ENCODE measurements at places on chromosomes 4 and X.

- no peak for DNase-seq
Measured at GRCh38 chrX:19986531-19986930, 4.3 kb downstream of the BCLAF3 start.

DNA sequence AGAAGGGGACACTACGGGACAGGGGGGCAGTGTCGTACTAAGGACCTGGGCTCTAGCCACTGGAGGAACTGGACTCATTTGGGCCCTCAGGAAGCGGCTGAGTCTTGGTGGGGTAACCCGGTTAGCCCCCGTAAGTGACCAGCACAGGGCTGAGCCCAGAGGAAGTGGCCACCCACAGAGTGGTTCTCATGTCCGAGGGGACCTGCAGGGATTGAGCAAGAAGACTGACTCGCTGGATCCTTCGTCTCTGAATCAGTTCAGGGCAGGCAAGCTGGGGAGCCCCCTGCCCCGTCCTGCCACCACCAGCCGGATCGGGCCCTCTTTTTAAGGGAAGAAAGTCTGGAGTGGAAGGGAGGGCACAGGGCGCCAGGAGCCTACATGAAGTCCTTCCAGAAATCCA, 719 bp upstream of the BGN start:
- no peak for DNase-seq

DNA sequence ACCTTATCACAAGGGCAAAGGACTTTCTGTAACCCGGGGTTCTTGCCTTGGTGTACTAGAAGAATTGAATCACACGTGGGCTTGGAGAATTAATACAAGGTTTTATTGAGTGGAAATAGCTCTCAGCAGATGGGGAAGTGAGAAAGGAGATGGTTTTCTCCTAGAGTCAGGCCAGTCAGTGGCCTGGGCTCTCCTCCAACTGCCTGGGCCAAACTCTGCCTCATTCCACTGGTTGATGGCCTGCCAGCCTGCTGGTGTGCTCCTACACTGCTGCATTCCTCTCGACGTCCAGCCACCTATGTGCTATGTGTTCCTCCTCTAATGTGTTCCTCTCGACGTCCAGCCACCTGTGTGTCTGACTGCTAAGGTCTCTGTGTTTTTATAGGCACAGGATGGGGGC, 35.3 kb upstream of the SPIN2A start:
- DNase-seq, result no peak

GRCh38 chr4:154869301-154869700, 88.2 kb downstream of the RBM46 start:
- DNase-seq, result no peak

DNA sequence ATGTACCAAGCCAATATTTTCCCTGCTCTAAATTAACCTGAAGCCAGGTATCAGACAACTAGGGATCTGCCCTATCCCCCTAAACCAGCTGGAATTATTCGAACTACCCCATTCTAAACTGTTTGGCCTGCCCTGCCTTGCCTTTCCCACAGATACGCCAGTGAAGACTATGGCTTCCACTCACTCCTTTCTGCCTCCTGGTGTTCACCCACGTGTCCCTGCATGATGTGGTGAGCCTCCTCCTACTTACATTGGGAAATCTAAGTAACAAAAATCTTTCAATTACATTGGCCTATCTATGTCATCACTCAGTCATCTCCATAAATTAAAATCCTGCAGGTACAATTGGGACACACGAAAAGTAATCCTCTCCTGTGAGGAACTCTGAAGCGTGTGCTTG, 6.1 kb upstream of the LDOC1 start:
- no peak for DNase-seq

DNA sequence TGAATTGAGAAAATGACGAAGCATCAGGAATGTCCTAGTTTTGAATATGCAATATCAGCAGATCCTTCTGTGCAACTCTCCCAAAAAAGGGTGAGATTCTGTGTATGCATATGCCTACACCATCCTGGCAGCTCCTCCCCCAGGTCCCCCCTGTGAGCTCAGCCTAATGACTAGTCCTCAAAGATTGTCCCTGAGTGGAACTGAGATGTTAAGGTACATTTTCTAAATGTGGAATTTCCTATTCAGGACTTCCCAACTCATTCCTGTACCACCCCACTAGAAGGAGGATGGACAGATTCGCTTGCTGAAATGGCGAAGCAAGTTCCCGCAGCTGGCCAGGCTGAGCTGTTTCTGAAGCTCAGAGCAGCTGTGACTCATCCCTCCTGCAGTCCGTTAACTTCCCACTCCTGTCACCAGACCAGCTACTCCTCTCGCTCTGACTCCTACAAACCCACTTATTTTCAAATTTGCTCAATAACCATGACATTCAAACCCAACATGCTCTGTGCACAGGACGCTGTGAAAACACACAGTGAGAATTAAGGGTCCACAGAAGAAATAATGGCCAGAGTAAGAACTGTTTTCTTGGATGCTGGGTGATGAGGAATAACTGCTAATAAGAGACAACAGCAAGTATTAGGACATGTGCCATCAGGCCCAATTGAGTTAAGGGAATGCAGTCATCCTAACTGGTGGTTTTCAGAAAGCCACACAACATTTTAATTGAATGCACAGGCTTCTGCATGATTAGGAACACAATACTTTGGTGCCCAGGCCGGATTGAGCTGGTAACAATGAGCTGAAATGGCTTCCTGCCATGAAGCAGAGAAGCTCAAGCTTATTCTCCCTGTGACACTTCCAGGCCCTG, 40.0 kb upstream of the IRF2 start:
- DNase-seq, result peak; percentile 84

DNA sequence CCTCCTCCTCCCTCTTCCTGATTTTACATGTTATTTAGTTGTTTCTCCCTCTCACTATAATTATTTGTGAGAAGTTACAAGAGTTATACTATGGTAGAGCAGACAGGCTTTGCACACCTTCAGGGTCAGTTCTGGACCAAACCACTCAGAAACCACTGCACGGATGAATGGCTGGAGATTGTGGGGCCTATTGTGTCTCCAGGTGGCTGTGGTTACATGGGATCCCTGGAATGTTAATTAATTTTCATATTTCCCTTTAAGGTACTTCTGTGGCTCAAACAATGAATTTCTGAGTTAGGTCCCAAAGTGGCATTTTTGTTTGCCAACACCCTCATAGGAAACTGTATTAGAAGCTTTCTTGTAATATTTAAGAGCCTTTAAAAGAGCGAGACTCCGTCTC, 151.9 kb downstream of the BMPR1B start:
- DNase-seq, result no peak

DNA sequence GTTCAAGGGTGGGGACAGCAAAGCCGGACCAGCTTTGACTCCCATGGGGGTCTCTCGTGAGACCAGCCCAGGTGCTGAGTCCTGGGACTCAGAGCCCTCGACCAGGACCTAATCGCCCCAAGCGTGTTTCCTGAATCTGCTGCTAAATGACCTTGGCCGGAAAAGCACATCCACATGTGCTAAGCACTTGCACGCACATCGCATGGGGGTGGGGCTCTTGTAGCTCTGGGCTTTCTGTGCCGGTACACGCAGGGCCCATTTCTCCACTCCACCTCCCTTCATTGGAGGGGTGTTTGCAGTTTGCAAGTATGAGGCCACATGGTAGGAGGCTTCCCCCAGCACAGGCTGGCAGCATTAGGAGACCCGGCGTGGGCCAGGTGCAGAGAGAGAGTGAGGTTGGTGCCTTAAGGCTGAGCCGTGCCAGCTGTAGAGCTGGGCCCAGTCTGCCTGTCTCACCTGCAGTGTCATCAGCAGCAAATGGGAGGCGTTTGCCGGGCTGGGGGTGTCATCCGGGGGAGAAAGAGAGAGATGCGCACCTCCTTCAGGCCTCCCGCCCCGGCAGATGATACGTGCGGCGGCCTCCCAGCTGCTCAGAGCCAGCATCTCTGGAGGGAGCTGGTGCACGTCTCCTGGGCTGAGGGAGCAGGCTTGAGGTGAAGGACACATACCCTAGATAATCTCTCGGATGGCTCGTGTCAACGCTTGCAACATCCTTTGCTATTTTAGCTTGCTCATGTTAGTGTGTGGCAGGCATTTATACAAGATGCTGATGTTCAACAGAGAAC, 45.2 kb upstream of the CLCN4 start:
- DNase-seq, result no peak

- DNase-seq, result peak; percentile 60
Measured at GRCh38 chrX:56564164-56564885, 898 bp downstream of the UBQLN2 start.

DNA sequence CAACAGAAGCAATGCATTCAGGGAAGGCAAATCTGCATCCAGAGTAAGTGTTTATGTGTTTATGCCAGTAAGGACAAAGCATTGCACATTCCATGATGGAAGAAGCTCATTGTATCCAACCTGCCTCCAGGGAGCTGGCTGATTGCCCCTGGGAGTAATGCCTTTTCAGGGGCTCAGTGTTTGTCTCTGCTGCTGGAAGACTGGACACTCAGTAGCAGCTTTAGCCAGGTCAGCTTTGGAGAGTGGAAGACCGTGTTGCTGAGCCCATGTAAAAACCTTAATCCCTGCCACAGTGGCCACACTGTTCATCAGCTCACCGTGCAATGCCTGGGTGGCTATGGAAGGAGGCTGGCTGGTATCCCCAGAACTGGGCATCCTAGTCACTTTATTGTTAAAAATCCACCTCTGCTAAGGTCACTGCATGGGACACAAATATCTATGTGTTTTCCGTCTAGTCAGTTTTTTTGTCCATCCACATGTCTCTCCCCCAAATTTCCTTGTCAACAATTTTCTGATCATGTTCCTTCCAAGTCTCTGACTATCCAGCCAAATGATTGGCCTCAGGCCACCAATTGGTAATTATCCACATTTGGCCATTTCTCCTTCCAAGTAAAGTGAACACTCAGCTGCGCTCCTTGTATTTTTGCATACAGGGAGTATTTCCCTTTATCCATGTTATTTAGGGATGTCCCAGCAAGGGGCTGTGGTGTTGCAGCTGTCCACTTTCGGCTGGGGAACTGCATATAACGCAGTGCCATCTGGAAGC, 2044.5 kb upstream of the AGA start:
- DNase-seq, result no peak
